ENCODE measurements at places on chromosomes 2 and 18.

- no peak for DNase-seq
These were observed 114.4 kb downstream of the NFATC1 start for GRCh38 chr18:79510046-79510685.

DNA sequence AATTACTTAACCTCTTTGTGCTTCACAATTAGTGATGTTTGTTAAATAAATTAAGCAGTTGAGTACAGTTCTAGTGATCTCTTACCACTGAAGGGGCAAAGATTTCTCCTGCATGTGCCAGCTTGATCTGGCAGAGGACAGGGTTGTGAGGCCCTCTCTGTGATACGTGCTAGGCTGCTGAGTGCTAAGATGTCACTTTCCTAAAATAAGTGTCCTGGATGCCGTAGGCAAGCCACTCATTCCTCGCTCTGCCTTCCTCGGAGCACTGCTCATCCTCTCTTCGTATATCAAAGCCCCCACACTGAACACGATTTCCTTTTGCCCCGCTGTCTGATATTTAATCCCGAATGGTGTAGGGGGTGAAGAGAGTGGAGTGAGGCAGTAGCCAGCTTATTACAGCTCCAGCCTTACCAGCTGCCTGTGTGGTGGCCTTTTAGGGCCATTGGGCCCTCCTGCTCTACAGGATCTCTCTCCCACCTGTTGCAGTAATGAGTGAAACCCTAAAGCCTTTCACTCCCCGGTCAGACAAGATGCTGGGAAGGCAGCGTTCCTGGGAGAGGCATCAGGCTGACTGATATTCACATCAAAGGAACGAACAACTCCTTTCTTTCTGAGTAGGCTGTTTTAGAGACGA is 40.5 kb downstream of the PTPRM start:
- no peak for DNase-seq

GRCh38 chr2:47386551-47386950 is 16.4 kb upstream of the MSH2 start:
- no peak for DNase-seq

GRCh38 chr2:199025146-199025545 is 432.6 kb downstream of the SATB2 start:
- no peak for DNase-seq

- no peak for DNase-seq
These were observed 214.6 kb downstream of the TRIB2 start for GRCh38 chr2:12931186-12931844.

DNA sequence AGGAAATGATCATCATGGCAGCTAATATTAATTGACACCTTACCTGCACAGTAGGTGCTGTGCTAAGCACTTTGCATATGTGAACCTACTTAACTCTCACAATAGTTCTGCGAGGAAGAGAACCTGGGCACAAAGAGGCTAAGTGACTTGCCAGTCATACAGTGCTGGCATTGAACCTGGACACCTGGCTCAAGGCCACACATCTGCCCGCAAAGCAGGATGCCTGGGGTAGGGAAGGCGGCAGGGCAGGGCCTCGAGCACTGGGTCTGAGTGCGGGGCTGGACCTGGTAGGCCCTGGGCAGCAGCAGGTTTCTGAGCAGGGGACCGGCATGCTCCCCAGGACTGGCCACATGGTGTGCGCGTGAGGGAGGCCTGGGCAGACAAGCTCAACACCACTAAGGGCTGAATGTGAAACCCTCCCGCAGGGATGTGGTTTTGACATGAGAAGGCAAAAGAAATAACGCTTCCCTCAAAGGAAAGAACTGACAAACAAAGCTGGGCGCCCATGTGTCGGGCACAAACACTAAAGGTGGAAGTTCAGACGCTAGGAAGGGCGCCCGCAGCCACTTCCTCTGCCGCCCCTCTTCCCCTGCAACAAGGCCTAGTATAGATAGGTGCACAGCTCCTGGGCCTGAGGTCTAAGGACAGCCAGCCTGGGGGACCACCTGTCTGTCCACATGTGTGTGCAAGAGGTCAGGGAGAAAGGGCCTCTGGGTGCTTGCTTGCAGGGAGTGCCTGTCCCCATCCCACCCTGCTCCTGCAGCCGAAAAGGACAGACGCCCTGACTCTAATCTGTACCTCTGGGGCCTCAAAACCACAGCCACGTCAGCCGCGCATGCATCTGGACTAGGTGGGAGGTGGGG is 92.5 kb downstream of the ZFP36L2 start:
- peak; percentile 67 for DNase-seq

GRCh38 chr2:187924293-187924692 is 367.4 kb upstream of the GULP1 start:
- no peak for DNase-seq

DNA sequence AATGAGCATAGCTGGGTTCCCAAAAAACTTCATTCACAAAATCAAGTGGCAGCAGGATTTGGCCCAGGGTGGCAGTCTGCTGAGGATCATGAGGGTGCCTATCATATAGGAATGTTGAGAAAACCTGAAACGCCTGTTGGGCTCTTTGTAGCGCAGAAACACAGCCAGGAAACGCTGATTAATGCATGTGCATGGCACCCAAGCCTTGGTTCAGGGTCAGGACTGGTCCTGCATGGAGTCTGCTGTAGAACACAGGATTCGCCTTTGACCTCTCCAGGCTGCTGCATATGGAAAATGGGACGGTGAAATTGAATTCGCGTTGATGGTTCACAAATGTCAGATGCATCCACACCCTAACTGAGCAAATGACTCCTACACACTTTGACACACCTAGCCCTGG is 227.9 kb upstream of the COPS8 start:
- no peak for DNase-seq

- DNase-seq = no peak
These were observed 185.1 kb upstream of the HAAO start for GRCh38 chr2:42977270-42978174.

- DNase-seq = no peak
These were observed 3.7 kb upstream of the HTR2B start for GRCh38 chr2:231128541-231128940.

DNA sequence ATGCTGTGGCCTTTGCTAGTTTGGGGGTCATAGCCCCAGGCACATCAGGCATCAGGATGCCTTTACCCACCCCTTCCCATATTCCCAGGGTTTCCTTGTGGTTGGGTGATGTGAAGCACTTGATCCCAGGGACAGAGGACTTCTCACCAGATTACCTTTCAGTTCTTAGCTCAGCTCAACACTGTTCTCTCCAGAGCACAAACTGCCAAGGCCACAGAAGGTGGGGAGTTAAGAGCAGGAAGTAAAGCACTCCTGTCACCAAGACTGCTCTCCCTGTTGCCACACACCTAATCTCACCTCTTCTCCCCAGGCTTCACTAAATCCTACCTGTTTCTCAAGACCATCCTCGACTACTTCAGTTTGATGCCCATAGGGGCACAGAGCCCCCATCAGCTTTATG is 25.9 kb downstream of the FHOD3 start:
- no peak for DNase-seq

- no peak for DNase-seq
These were observed 15.2 kb downstream of the ABCB11 start for GRCh38 chr2:169015943-169016342.

DNA sequence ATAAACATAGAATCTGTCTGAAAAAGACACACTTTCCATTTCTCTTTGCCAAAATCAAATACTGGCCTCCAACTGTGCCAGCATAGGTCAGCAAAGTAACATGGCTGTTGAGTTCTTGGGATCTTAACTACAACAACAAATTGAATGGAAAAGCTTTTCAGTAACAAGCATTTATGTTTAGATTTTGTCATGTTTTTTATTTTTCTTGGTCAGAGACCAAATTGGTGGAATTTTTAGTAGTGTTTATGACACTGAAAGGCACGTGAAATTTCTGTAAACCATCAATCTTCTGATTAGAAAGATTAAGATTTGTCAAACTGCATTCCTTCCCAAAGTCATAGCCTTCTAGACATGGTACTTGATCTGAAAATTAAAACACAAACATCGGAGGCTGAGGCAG is 77.6 kb downstream of the PDE1A start:
- no peak for DNase-seq

- no peak for DNase-seq
These were observed 2.3 kb downstream of the WNT10A start for GRCh38 chr2:218882866-218883366.

DNA sequence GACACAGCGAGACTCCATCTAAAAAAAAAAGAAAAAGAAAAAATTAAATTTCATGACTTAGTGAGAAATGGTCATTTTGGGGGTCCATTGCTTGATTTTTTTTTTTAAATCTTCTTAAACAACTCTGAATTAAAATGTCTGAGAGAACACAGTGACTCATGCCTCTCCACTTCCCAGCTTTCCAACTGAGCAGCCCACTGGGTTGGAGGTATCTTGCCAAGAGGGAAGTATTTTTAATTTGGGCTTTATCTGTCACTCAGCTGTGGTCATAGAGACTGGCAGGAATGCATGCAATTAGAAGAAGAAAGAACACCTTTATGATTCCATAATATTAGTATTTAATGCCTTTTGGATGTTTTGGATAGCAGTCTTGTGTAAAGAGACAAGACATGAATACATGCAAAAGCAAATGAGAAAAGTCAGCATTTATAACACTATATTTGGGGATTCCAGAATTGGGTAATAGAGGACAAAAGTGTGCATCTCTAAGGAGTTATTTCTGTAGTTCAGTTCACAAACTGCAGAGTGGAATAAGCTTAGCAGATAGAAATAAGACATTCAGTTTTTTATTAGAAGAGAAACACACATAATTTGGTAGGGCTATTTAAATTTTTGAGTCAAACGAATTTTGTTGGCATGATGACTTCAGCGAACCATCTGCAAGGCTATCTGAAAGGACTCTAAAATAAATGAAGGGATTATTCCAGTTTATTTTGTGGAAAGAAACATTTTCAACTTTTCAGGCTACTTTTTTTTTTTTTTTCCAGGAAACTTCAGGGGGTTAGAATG is 254.8 kb downstream of the TGIF1 start:
- no peak for DNase-seq

GRCh38 chr18:62828852-62829251 is 113.5 kb downstream of the PHLPP1 start:
- no peak for DNase-seq

GRCh38 chr2:178119179-178119922 is 7.1 kb downstream of the RBM45 start:
- no peak for DNase-seq

DNA sequence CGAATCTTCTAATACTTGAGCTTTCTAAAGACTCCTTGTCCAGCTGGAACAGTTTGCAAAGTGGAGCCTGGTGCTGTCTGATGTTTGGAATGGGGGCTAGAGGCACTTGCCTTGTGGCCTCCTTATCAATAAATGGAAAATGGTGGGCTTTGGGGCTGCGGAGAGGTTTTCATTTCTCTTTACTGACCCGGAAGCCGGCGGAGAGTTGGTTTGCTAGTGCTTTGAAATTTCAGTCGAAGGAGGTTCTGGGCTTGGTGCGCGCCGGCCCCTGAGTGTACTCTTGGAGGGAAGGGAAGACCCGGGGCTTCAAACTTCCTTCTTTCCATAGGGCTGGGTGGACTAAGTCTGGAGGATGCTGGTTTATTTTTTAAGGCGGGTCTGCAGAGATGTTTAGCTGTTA is 714 bp downstream of the RPIA start:
- no peak for DNase-seq

- no peak for DNase-seq
These were observed 144.9 kb downstream of the TGIF1 start for GRCh38 chr18:3594760-3595368.

- no peak for DNase-seq
These were observed 33.1 kb downstream of the SERTAD2 start for GRCh38 chr2:64620661-64621060.

- DNase-seq = no peak
These were observed 234.4 kb downstream of the LPIN1 start for GRCh38 chr2:11980809-11981208.

DNA sequence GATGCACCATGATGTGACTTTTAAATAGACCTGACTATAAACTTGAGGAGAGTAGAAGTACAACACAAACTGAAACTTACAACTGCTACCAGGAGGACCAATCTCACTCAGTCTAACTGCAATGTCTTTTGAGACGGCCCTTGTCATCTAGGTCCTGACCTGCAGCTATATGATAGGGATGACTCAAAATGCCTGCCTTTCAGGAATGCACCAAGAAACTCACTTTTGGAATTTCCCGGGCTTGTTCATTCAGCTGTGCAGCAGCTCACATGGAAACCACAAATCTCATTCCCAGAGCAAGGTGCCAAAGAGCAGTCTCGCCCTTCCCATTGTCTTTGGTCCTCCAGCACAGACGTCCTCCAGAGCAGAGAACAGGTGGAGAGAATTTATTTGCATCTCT is 113.7 kb downstream of the SPOPL start:
- no peak for DNase-seq

DNA sequence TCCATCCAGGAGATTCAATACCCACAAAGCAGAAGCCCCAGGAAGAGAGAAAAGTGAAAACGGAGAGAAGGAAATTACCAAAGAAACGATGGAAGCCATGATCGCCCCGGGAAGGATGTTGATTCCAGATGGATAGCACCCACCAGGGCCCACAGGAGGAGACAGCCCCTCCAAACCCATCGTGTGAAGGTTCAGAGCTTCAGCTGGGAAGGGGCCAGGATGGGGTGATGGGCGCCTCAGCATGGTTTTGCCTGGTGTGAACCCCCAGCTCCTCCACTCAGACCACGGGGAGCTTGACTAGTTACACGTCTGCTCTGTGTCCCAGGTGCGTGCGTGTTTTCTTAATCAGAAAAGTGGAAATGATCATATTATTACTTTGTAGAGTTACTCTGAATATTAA is 264.5 kb downstream of the EIPR1 start:
- no peak for DNase-seq

- no peak for DNase-seq
These were observed 256.0 kb downstream of the CDH20 start for GRCh38 chr18:61589053-61589723.

- no peak for DNase-seq
These were observed 68.7 kb upstream of the EDAR start for GRCh38 chr2:109057686-109058085.

- DNase-seq = no peak
These were observed 34.3 kb upstream of the EPHA4 start for GRCh38 chr2:221606424-221606823.

GRCh38 chr2:233656443-233656842 is 15.3 kb upstream of the UGT1A9 start:
- DNase-seq = no peak

DNA sequence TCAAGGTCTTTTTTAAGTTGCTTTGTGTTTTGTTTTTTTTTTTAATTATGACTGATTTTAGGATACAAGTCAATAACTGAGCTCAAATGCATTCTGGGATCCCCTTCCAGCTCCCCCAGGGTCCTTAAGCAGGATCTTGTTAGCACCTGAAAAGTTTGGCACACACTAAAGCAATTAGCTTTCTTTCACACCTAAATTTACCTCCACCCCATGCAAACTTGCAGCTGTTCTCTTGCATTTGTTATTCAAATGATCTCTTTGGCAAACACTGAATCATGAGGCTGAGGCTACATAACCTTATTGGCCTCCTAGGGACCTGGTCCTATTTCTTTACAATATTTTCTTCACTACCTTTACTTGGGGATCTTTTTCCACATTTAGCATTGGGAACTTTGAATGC is 2026.1 kb upstream of the CELF4 start:
- DNase-seq = no peak

- DNase-seq = no peak
These were observed 43.7 kb downstream of the MEX3C start for GRCh38 chr18:51153659-51154371.
